Kidney capillary endothelial cell (primary cell): ENCODE measurements at places on chromosomes 7 and 10.

GRCh38 chr7:1543826-1544177 lies 12.2 kb downstream of the TMEM184A start:
- DNase-seq, result no peak

- no peak for DNase-seq
Measured at GRCh38 chr7:67805921-67806471, 809.4 kb downstream of the TYW1 start.

- DNase-seq, result no peak
Measured at GRCh38 chr7:148735141-148735540, 36.4 kb downstream of the CUL1 start.

DNA sequence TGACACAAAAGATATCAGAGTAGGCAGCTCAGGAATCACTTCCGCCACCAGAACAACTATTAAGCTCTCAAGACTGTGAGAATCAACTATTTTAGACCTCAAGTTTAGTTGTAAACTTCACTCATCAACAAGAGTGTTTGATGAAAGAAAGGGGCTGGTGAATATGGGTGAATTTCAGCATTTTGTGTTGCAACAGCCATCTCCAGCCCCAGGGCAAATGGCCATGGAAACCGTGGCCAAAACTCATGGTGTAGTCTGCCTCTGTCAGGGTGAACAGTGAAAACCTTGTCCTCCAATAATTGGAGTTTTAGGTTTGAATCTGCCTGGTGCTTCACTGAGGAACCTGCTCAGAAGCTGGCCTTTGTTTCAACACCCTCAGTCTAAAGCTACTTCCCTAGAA lies 60.0 kb downstream of the POLR1F start:
- no peak for DNase-seq

GRCh38 chr10:32953277-32953927 lies 4.6 kb downstream of the ITGB1 start:
- no peak for DNase-seq

- DNase-seq, result no peak
Measured at GRCh38 chr10:101560298-101561067, 27.6 kb downstream of the POLL start.

- DNase-seq, result no peak
Measured at GRCh38 chr7:98495200-98495955, 94.5 kb upstream of the BAIAP2L1 start.

GRCh38 chr7:146683439-146683838 lies 566.8 kb downstream of the CNTNAP2 start:
- no peak for DNase-seq
